ENCODE measurements at places on chromosomes 4 and X.

GRCh38 chrX:135340831-135341230 lies 31.6 kb downstream of the ETDC start:
- DNase-seq: peak; percentile 61

GRCh38 chr4:113094802-113095201 lies 45.3 kb downstream of the ANK2 start:
- DNase-seq: no peak

- no peak for DNase-seq
These were observed 57.0 kb downstream of the SHROOM3 start for GRCh38 chr4:76492055-76492454.

DNA sequence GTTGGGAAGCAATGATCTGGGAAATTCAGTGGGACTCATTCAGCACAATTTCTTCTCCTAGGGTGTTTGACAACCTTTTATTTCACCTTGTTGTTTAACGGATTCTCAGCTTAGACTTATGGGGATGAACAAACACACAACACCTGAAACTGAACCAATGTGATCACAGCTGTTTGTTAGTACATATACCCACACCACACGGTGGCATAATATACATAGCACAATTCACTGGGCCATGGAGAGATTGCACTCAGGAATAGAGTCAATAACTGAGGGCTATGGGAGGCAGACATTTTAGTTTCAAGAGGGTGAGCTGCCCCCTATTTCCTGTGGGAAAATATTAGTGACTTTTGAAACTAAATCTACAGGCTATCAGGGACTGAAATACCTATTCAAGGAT lies 148.0 kb downstream of the PARM1 start:
- DNase-seq: no peak

Measured in amniotic stem cell (primary cell).